ENCODE measurements at places on chromosomes 16 and 17.

- DNase-seq: no peak
Measured at GRCh38 chr17:16989230-16989952, 17.5 kb upstream of the TNFRSF13B start.

GRCh38 chr17:38961413-38961812 is 5.8 kb downstream of the FBXO47 start:
- DNase-seq: no peak

DNA sequence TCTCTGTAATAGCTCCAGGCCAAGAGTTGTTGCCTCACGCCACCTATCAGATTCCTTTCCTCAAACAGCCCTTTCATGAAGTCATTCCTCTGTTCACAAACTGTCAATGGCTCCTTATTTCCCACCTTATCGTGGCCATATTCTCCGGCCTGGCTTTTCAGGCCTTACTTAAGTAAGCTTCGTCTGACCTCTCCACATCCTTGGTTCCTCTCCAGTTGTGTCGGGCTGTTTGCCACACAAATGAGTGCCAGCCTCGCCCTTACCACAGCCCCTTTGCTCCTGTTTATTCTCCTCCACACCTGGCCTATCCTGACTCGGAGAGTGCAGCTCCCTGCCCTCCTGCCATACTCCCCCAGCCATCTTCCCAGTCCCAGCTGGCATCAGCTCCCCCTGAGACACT is 2.0 kb downstream of the TP53I13 start:
- no peak for DNase-seq

GRCh38 chr17:12911239-12911638 is 106.6 kb downstream of the ELAC2 start:
- peak; percentile 28 for DNase-seq

All from EH (cell line).